Fibroblast of the aortic adventitia (primary cell): ENCODE measurements at places on chromosomes 4 and X.

- peak; percentile 47 for DNase-seq
Observed at GRCh38 chrX:24260842-24261550, 52.9 kb downstream of the SUPT20HL2 start.

- DNase-seq = no peak
Observed at GRCh38 chr4:36779601-36780000, 464.9 kb upstream of the NWD2 start.

DNA sequence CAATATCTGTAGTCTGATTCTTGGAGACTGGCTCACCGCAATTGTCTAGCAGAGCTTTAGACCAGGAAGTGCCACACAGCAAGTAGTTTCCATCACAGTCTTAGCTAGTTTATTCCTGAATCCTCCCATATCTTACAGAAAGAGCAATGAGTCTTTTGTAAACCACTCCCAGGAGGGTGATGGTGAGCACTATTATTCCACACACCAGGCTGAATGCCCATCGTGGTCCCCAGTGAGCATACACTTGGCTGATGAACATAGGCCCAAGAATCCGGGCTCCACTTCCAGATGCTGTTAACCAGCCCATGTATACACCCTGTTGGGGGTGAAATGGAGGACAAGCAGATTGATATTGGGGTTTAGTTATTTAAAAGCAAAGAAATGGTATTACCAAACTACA is 39.8 kb downstream of the PLK4 start:
- DNase-seq = peak; percentile 53

GRCh38 chrX:135477576-135477975 is 42.9 kb upstream of the INTS6L start:
- peak; percentile 85 for DNase-seq

DNA sequence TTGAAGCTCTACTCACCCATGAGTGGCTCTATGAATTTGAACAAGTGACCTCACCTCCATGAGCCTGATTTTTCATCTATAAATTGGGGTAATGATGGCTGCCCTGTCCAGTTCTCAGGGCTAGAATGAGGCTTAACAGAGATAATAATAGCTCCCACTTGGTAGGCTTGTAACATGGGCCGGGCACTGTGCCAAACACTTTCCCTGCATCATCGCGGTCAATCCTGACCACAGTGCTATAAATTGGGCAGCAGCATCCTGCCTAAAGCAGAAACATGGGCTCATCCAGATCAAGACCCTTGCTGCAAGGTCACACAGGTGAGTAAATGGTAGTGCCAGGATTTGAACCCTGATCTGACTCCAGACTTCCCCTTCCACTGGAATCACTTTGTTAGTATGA is 12.8 kb downstream of the APLN start:
- DNase-seq = no peak

DNA sequence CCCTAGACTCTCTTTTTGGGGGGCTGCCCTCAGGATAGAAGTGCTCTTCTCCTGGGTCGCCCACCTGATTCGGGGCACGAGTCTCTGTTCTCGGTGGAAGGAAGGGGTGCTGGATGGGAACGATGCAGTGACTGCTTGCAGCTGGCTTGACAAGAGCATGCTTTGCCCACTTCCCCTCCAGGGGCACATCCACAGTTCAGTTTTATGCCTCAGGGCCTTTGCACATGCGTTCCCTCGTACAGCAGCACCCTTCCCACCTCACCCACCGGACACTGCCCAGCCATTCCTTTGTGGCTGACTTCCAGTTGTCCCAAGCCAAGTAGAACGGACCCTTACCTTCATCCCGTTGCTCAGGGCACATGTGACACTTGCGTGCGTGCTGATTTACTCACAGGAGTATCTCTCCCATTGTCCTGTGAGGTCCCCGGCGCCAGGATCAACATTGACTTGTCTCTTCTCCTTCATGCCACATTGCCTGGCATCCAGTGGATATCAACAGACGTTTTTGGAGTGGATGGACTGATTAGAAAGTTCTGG is 60.0 kb downstream of the C4orf50 start:
- DNase-seq = no peak

DNA sequence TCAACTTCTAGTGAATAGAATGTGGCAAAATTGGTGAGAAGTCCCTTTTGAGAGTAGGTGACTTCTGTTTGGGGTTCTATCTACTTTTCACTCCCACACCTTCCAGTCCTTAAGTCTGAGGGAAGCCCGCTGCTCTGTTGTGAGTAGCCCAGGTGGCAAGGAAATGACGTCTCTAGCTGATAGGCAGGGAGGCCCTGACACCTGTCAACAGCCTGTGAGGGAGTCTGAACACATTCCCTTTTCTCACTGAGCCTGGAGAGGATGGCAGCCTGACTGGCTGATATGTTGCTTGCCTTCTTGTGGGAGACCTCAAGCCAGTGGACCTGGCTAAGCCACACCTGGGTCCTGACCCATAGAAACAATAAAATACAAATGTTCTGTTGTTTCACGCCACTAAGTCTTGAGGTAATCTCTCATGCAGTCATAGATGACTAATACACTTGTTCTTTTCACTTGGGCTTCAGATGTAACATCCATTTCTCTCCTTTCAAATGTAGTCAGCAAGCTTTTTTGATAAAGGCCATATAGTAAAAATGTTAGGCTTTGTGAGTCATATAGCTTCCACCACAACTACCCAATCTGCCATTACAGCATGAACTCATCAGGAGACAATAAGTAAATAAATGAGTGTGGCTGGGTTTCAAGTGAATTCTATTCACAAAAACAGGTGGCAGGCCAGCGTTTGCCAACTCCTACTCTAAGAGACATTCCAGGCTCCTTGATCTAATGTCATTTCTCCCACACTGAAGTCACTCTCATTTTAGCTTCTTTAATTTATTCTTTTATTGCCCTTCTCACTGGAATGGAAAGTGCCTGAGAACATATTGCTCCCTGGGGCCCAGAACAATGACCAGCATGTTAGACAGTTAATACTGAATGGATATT is 265.1 kb upstream of the MAD2L1 start:
- peak; percentile 1 for DNase-seq

- no peak for DNase-seq
Observed at GRCh38 chrX:27889878-27890277, 82.1 kb downstream of the MAGEB10 start.

- no peak for DNase-seq
Observed at GRCh38 chrX:77076896-77077295, 370.3 kb upstream of the FGF16 start.

DNA sequence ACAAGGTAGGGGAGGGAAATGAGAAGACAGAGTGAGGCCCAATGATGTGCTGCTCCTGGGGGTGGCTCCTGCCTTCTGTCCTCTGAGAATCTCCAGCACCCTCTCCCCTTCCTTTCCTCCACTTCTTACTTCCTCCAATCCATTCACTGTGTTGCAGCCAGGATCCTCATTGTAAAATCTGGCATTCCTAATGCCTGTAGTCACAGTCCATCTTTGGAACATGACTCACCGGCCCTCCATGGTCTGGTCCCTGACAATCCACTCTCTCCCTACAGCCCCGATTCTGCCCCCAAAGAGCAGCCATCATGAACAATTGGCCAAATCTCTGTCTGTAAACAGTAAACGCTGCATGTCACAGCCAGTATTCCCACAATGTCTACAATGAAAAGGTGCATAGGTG is 72.9 kb downstream of the CLNK start:
- peak; percentile 86 for DNase-seq

GRCh38 chr4:123520325-123520724 is 123.7 kb downstream of the SPRY1 start:
- no peak for DNase-seq

DNA sequence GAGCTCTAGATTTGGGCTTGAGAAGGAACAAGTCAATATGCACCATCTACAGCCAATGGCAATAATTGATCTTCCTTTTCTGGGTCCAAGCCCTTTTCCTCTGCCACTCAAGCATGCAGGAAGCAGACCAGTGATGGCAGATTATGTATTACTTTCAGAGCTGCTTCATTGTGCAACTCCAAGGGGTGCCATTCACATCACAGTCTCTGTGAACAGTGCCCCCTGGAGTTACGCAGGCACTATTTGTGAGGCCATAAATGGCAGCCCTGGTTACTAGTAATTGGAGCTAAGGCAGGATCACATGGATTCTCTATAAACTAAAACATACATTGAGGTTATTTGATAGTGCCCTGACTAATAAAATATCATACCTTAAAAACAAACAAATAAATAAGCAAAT is 313.4 kb upstream of the SLC7A11 start:
- DNase-seq = no peak

DNA sequence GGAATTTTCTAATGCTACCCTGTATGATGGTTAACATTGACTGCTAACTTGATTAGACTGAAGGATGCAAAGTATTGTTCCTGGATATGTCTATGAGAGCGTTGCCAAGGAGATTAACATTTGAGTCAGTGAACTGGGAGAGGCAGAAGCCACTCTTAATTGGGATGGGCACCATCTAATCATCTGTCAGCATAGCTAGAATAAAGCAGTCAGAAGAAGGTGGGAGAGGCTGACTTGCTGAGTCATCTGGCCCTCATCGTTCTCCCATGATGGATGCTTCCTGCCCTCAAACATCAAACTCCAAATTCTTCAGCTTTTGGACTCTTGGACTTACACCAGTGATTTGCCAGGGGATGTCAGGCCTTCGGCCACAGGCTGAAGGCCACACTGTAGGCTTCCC is 878.5 kb downstream of the PCDH7 start:
- no peak for DNase-seq

- DNase-seq = no peak
Observed at GRCh38 chr4:113223001-113223400, 173.5 kb downstream of the ANK2 start.

DNA sequence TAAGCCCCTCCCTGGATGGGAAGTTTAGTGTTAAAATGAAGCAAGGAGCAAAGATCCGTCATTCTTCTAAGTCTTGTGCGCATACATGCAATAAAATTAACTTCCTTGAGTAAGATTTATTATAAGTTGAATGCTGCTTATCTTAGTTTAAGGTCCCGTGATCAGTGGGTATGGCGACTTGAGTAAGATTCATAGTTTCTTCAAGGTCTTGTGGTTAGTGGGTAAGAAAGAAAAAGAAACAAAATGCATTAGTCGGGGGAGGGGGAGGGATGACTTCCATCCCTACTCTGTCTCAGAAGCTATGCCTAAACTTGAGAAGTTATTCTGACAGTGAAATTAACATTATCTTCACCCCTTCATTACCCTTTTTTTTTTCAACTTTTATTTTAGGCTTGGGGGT is 127.3 kb upstream of the MAGEB16 start:
- no peak for DNase-seq

DNA sequence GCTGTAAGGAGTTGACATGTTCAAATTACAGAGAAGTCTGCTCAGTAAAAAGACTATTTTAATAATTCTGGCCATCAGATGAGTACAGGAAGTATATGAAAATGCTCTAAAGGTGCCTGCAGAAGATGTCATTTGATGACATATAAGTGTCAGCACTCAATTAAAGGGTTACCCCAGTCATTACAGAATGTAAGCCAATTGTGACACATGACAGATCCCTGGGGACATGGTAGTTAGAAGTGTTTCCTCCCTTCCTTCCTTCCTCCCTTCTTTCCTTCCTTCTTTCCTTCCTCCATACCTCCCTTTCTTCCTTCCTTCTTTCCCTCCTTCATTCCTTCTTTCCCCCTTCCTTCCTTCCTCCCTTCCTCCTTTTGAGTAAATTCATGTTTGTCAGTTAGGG is 453.0 kb downstream of the RAPGEF2 start:
- DNase-seq = no peak

DNA sequence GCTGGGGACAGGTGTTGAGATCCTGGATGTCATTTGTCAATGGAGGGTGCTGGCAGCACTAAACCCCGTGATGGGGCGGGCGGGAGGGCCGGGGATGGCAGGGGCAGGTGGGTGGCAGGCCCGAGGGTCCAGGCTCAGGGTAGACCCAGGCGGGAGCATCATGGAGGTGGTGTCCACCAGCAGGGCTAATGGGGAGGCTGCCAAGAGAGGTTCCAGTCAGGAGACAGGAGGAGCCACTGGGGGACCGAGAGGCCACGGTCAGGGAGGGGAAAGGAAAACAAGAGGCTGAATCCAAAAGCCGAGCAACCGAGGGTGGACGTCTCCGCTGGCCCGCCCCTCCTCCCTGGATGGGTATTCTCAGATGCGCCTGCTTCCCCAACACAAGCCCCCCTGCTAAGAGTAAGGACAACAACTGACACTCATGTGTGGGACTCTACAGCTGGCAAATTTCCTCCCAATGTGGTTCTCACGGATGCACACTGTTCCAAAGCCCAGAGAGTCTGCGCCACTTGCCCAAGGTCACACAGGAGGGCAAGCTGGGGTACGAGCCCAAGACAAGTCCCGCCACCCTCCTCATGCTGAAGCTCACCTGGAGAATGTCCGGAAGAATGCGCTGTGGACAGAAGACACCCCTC is 132.0 kb downstream of the CPZ start:
- no peak for DNase-seq

- DNase-seq = peak; percentile 72
Observed at GRCh38 chrX:130179579-130180215, 7.9 kb downstream of the RAB33A start.

DNA sequence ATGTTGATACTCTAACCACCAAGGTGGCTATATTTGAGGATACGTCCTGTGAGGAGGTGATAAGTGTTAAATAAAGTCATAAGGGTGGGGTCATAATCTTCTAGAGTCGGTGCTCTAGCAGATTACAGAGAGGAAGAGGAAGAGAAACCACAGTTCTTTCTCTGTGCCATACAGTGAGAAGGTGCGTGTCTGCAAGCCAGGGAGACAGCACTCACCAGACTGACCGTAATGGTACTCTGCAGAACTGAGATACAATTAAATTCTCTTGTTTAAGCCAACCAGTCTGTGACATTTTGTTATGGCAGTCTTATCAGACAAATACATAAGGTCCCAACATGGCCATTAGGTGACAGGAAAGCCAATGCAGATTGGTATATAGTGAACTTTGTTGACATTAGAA is 480.9 kb upstream of the IGFBP7 start:
- DNase-seq = no peak

- no peak for DNase-seq
Observed at GRCh38 chr4:61923179-61923578, 723.1 kb downstream of the ADGRL3 start.

DNA sequence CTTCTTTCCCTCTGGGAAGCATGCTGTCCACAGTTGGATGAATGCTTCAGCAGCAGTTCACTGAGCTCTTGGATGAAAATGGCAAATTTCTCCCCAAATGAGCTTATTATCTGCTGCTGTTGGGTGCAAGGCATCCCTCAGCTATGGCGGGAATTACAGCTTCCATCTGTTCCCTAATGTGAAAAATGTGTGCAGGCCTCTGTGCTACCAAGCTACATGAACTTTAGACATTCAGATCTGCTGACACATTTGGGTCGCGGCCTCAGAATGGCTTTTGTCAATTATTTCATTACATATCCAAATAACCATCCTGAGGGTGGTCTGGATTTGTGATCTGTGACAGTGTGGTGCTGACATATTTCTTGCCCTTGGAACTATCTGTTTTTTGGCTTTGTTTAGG is 119.5 kb upstream of the SCML1 start:
- DNase-seq = no peak
